ENCODE measurements at places on chromosomes 16 and 17.
A peak's percentile ranks its signal among the peaks of the same experiment; 100 is the strongest.

- DNase-seq: no peak
Observed at GRCh38 chr16:642189-643049, 791 bp downstream of the MCRIP2 start.

DNA sequence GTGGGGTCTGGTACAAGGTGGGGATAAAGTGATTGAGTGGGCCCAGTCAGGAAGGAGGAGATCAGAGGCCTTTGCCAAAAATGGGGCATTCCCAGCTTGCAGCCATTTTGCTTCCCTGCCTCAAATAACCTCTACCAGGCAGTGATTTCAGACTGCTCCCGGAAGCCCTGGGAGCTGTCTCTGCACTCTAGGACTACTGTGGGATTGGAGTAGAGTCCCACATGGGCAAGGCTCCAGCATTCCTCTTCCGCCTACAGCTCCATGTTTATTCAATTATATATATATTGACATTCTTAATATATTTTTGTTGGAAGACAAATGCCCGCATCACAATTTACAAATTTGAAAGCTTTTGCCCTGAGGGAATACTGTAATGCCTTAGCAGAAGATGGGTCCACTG is 13.5 kb downstream of the SUPT6H start:
- no peak for DNase-seq

DNA sequence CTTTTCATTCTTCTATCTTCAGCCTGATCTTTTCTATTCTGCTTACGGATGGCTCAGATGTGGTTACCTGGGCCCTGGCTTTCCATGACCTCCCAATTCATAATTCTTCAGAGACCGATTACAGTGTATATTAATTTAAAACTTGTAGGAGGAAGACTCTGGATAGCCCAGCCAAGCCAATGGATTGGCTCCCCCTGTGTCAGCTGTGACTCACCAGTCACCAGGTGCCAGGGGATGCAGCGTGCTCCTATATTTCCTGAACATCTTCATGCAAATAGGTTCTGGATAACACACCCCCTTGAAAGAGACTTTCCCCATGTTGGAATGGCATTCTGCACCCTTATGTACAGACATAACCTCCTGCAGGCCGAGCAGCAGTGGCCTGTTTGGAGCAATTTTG is 208.3 kb upstream of the WSCD1 start:
- DNase-seq: no peak

- DNase-seq: peak; percentile 80
Observed at GRCh38 chr16:31105677-31106213, 2.4 kb upstream of the BCKDK start.

GRCh38 chr17:45768000-45768399 is 16.1 kb upstream of the CRHR1 start:
- DNase-seq: no peak

- DNase-seq: no peak
Observed at GRCh38 chr17:62781356-62781755, 26.8 kb downstream of the MARCHF10 start.

Measured in activated gamma-delta T cell treated with Interleukin-2 at 50 U/mL for 16 hours (primary cell).